MM.1S (cell line): ENCODE measurements at places on chromosomes 7 and 10.

- peak; percentile 19 for DNase-seq
These were observed 1128.5 kb downstream of the TYW1 start for GRCh38 chr7:68125168-68125567.

GRCh38 chr7:140676306-140676705 is 3.6 kb downstream of the ADCK2 start:
- DNase-seq: peak; percentile 67

- peak; percentile 58 for DNase-seq
These were observed 240.4 kb downstream of the KIAA1217 start for GRCh38 chr10:24449321-24449740.

- no peak for DNase-seq
These were observed 1.2 kb downstream of the PDZD7 start for GRCh38 chr10:101029520-101030295.

DNA sequence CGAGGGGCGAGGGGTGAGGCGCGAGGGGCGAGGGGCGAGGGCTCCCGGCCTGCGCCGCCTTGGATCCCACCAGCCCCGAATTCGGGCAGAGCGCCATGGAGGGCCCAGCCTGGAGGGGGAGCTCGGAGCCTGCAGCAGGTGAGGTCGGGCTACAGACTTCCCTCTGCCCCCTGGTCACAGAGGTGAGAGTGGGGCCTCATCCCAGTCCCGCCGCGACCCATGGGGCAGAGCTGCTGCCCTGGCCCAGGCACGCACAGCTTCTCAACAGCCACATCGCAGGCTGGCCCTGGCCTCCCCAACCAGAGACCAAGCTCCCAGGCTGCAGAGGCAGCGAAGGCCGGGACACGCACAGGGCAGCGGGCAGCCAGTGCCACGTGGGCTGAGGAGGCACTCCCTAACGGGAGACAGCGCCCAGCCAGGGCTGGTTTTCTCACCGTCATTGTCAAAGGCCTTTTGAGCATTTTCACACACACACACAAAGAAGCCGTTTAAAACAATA is 191.8 kb downstream of the PTPRN2 start:
- DNase-seq: no peak

DNA sequence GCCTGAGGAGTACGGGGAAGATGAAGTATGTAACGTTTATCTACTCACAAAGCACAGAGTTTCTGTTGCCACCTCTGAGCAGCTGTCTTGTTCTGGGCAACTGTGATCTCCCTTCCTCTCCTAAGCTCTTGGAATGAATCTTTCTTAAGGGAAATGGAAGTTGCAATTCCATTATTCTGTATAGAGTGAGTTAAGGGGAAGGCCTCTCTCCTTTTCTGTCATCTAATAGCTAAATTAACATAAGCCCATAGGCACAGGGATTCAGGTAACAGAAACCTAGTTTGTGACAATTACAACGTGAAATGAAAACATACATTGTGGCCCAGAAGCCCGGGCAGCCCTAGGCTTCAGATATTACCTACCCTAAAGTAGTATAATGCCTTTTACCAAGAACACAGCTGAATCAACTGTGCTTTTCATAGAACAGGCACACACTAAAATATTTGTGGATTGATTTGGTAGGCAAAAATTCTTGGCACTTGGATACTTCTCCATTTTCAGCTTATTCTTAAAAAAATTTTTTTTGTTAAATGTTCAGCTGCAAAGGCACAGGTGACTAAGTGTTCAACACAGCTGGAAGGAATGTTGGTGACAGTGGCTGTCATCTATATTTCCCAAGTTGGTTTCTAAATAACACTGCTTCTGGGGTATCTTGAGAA is 3.8 kb upstream of the PDCD4 start:
- no peak for DNase-seq

- DNase-seq: no peak
These were observed 434.6 kb downstream of the PAXIP1 start for GRCh38 chr7:154568346-154568745.

- DNase-seq: no peak
These were observed 28.8 kb upstream of the HECTD2 start for GRCh38 chr10:91381257-91381891.

DNA sequence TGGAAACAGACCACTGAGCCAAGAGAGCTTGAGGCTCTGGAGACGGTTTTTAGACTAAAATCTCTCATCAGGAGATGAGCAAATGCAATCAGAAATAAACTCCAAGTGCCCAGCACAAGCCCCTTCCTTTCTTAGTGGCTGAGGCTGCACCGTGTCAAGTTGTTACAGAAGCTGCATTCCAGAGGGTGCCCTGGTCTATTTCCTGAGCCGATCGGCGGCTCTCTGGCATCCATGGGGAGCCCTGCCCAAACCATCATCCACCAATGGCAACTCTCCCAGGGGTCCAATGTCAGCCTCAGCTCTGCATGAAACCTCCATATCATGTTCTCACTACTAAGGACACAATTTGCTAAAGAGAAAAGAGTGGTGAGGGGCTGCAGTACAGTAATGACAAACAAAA is 89.6 kb downstream of the SVIL start:
- no peak for DNase-seq

DNA sequence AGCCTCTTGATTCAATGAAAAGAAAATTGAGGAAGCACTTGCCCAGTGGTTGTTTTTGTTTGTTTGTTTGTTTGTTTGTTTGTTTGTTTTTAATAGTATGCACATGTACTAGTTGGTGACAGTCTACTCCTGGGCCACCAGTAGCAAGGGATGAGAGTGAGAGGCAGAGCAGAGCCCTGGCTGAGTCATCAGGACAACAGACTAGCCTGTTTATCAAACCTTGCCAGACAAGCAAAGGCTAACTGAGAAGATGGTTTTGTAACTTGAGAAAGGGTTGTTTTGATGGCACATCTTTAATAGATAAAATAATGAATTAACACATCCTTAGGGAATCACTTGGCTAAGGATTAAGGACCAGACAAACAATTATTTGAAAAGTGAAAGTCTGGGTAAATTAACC is 78.1 kb downstream of the INHBA start:
- DNase-seq: no peak

DNA sequence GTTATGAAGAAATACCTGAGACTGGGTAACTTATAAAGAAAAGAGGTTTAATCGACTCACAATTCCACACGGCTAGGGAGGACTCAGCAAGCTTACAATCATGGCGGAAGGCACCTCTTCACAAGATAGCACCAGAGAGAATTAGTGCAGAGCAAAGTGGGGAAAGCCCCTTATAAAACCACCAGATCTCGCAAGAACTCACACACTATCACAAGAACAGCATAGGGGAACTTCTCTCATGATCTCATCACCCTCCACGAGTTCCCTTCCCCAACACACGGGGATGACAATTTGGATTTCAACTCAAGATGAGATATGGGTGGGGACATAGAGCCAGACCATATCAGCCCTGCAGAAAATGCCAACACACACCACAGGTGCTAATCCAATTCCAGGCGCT is 218.7 kb downstream of the PARD3 start:
- no peak for DNase-seq

- no peak for DNase-seq
These were observed 40.7 kb downstream of the GPRIN2 start for GRCh38 chr10:46515793-46516192.

- no peak for DNase-seq
These were observed 85.8 kb upstream of the CUX1 start for GRCh38 chr7:101731502-101732084.

- DNase-seq: no peak
These were observed 175.4 kb downstream of the CELF2 start for GRCh38 chr10:11193001-11193551.

DNA sequence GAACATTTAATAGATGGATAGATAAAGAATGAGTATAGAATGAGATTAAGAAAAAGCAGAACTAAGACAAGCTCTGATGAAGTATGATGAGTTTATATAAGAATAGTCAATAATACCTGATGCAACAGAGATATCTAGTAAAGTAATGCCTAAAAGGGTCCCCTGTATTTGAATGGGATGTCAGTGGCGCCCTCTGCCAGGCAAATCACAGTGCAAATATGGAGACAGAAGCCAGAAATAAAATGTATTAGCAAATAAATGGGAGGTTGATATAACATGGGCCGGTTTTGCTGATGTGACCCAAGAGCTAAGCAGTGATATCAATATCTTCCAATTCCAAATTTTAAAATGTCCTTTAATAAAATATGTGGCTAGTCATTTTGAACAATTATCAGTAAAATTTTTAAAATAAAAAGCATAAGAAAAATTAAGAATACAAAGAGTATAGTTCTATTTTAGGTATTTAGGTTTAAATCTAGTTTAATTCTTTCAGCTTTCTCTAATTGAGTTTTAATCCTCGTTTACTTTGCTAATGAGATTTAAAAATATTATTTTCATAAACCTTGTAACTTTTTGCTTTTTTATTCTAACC is 62.6 kb downstream of the ADK start:
- DNase-seq: peak; percentile 24

DNA sequence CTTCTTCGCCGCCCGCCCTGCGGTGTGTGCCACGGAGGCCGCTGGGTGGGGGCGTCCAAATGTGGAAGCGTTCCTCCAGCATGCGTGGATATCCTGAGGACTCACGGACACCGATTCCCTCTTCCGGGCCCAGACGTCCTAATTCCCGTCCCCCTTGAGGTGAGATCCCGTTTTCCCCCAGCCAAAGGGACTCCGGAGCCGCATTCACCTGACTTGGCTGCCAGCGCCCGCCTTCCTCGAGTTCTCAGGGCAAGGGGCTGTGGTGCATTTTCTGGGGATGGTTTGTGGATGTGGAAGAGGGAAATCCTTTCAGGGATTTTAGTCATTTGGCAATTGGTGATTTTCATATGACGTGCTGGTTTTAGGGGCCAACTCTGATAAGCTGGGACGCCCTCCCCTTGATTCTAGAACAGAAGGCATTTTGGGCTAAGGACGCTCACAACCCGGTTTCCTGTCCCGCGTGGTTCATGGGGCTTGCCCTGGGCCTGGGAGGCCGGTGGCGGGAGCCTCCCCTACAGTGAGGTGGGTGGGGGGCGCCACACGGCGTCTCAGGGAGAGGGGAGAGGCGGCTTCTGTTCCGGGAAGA is 165.4 kb downstream of the ACTR3B start:
- no peak for DNase-seq

DNA sequence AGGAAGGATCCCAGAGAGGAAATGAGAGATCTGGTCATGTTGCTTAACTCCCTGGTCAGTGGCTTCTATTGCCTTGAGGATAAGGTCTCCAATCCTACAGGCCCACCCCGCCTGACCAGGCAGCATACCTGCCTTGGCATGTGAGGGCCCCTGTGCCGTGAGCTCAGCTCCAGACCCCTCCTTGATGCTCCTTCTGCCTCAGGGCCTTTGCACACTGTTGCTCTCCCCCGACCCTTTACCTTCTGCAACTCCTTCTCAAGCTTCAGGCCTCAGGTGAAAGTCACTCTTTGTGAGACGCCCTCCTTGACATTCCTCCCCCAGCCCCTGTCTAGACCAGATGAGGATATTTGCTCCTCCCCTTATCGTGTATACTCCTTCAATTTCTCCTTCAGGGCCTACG is 62.8 kb downstream of the FAM241B start:
- no peak for DNase-seq
